ENCODE measurements at places on chromosomes 1 and 21.

GRCh38 chr1:177600321-177600720 is 369.5 kb downstream of the SEC16B start:
- no peak for DNase-seq

- DNase-seq: no peak
Measured at GRCh38 chr1:1753607-1754005, 24.7 kb downstream of the NADK start.

GRCh38 chr1:151837884-151838221 is 1.8 kb downstream of the C2CD4D start:
- DNase-seq: no peak

GRCh38 chr1:165897326-165898303 is 70.2 kb downstream of the UCK2 start:
- no peak for DNase-seq

- peak; percentile 21 for DNase-seq
Measured at GRCh38 chr1:62144238-62144831, 50.3 kb upstream of the L1TD1 start.

DNA sequence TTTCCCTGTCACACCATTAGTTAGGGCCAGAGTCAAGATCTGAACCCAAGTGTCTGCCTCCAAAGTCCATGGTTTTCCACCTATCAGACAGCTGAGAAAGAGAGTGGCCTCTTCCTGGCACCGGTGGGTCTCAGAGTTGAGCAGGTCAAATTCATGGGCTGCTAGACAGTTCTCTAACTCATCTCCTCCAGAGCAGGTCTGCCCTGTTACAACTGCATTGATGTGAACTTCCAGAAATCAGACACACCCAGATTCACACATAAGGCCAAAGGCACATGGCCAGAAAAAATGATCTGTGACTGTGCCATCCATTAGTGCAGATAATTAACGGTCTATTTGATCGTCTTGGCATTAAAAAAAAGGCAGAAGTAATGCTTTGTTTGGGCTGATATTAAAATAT is 17.5 kb downstream of the SMIM12 start:
- no peak for DNase-seq

DNA sequence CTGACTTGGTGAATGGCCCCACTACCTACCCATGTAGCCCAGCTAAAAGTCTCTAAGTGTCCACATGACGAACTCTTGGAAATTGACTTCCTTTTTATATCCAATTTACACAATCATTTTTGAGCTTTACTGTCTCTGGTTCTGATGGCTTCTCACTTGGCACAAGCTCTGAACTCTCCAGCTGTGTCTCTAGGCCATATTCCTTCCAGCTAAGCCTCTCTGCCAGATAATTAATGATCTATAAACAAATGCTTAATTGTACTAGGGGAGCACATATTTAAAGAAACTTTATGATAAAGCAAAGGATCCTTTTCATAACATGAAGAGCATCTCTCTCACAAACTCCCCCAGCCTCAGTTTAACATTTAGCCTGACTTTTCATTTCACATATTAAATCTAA is 16.3 kb upstream of the BEND5 start:
- no peak for DNase-seq

GRCh38 chr1:38870996-38871395 is 2.2 kb downstream of the MYCBP start:
- no peak for DNase-seq

GRCh38 chr1:59384443-59384842 is 87.5 kb downstream of the FGGY start:
- DNase-seq: no peak

GRCh38 chr1:151255381-151255780 is 847 bp downstream of the PSMD4 start:
- peak; percentile 13 for DNase-seq

GRCh38 chr21:24032709-24033232 is 1574.5 kb downstream of the MRPL39 start:
- DNase-seq: no peak

DNA sequence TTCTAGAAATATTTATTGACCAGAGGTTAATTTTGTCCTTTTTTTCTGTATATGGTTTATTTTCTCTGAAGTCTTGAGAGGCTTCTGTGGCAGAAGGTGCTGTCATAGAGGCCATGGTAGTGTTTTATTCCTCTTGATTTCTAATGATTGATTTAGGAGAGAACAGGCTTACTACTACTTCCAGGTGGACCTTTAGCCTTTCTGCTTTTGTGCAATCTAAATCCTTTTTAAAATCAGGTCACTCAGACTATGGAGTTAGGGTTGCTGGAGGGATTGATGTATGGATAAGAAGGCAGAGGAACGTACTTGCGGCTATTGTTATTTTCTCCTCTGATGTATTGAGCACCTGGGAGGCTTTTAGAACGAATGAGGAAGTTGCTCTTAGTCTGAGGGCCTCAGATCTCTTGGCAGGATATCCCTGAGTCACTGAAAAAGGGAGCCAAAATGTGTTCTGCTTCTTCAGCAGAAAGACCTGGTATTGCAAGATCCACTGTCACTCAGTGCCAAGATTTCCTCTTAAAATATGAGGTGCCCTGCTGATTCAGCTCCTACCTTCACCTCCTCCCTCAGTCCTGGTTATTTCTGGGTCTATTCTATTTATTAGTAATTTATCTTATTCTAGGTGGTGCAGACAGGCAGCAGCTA is 277.4 kb downstream of the ZNF648 start:
- no peak for DNase-seq

GRCh38 chr1:156419854-156420204 is 50.8 kb downstream of the RHBG start:
- DNase-seq: no peak

- DNase-seq: no peak
Measured at GRCh38 chr1:119805746-119806145, 5.5 kb downstream of the REG4 start.

All from kidney glomerular epithelial cell (primary cell).